ENCODE measurements at places on chromosomes 12 and 14.

- no peak for DNase-seq
Measured at GRCh38 chr12:101781834-101782233, 42.6 kb upstream of the SYCP3 start.

GRCh38 chr14:24706351-24706750 is 72.4 kb upstream of the GZMB start:
- DNase-seq: no peak

- no peak for DNase-seq
Measured at GRCh38 chr12:44317651-44318126, 481.8 kb downstream of the TMEM117 start.

GRCh38 chr12:64801381-64801780 is 23.1 kb upstream of the TBC1D30 start:
- DNase-seq: no peak

- no peak for DNase-seq
Measured at GRCh38 chr12:116545144-116545543, 14.0 kb upstream of the MAP1LC3B2 start.

DNA sequence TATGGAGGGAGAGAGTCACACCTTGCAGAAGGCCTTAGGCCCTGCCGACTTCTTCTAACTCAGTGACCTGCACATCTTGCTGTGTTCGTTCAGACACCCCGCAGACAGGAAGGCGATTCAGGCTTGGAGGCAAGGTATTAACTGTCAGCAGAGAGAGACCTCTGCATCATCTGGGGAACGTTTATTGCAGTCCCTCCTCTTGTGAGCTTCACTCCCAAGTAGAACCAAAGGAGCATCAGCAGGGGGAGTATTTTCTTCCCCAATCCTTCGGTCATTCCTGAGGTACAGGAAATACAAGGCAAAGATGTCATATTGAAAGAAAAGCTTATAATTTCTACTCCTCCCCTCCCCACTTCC is 217.9 kb downstream of the CRADD start:
- DNase-seq: no peak

- no peak for DNase-seq
Measured at GRCh38 chr12:30067146-30067545, 283.4 kb upstream of the TMTC1 start.

- DNase-seq: no peak
Measured at GRCh38 chr14:106613256-106613655, 1086.9 kb downstream of the TMEM121 start.

GRCh38 chr14:22567437-22567836 is 21.6 kb downstream of the DAD1 start:
- no peak for DNase-seq

DNA sequence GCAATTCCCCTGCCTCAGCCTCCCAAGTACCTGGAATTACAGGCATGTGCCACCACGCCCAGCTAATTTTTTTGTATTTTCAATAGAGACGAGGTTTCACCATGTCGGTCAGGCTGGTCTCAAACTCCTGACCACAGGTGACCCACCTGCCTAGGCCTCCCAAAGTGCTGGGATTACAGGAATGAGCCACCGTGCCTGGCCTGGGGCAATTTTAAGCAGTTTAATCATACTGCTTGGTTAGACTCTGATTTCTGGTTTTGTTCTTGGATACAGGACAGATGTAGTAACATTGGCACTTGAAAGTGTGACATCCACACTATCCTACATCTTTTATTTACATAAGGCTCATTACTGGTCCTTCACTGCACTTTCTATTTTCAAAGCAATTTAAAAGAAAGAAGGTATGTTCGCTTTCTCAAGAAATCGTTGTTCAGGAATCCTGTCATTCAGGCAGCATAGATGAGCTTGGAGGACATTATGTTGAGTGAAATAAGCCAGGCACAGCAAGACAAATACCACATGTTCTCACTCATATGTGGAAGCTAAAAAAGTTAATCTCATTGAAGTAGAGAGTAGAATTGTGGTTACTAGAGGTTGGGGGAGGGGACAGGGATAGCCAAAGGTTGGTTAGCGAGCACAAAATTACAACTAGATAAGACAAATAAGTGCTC is 4.0 kb upstream of the NUAK1 start:
- DNase-seq: no peak

GRCh38 chr14:69988979-69989378 is 109.8 kb downstream of the SMOC1 start:
- DNase-seq: no peak

DNA sequence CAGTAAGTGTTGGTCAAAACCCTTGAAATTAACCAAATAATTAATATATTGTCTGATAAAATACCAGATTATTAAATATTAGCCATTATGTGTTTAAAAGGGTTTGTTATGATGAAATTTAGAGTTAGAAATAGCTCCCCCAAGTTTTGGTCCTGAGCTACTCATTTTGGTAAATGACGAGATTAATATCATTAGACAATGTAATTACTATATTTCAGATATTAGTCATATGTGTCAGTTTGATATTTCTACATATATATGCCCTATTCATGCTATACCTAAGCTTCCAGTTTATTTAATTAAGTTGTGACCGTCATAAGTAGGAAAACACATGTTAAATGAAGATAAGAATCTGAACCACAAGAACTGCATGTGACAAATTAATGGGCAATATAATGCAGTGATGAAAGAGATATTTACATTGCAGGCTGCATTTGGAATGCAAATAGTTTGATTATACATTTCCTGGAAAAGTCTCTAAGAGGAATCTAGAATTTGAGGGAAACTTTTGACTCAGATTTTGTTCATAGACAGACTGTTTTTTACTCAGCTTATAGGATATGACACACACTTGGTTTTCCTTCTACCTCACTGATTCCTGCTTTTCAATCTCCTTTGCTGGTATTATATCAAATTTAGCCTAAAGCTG is 70.5 kb downstream of the TBC1D30 start:
- no peak for DNase-seq

DNA sequence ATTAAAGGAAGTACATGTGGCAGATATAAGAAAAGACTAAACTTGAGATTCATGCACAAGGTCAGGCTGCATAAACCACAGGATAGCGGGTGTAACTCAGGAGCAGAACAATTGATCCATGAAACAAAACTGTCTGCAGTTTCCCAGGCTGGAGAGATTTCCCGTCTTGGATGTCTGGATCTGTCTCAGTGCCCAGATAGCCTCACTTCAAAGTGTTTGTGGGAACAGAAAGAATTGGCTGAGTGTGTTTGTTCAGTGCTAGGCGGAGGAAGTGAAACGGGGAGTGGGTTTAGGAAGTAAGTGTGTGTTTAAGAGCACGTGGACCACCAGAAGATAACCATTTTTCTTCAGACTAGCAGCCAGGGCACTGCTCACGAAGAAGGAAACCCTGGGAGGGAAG is 1.4 kb upstream of the RNASE10 start:
- no peak for DNase-seq

DNA sequence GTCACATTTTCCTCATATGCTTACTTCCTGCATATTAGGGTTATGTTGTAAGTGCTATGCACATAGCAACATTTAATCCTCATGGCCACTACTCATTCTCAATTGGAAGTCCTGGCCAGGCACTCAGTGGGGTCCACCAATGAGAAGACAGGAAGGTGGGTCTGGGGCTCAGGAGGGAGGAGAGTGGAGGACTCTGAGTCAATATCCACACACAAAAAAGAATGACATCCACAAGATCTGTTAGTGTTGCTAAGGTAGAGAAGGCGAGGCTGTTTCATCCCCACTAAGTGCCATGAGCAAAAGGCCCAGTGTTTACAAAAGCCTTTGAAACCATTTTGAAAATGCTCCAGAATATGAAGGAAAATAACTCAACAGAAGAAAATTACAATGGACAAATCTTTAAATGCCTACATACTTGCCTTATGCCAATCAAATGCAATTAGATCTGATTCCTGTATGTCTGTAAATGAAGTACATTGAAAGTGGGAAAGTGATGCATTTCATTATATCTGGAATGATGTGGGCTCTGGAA is 53.9 kb downstream of the EID3 start:
- DNase-seq: no peak

DNA sequence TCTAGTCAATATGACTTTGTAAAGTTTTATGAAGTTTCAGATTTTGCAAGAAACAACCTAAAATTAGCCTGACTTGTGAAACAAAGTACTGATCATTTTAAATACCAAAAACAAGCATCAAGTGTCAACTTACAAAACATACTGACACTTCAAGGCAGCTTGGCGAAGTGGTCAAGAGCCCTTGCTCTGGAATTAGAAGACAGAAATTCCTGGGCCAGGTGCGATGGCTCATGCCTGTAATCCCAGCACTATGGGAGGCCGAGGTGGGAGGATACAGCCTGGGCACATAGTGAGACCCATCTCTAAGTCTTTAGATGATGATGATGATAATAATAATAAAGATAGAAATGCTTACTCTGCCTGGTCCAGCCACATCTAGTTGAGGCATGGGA is 45.4 kb upstream of the NR2C1 start:
- DNase-seq: no peak

Measured in T-helper 17 cell (primary cell).